ENCODE measurements at places on chromosomes 5 and 9.
A peak's percentile ranks its signal among the peaks of the same experiment; 100 is the strongest.

DNA sequence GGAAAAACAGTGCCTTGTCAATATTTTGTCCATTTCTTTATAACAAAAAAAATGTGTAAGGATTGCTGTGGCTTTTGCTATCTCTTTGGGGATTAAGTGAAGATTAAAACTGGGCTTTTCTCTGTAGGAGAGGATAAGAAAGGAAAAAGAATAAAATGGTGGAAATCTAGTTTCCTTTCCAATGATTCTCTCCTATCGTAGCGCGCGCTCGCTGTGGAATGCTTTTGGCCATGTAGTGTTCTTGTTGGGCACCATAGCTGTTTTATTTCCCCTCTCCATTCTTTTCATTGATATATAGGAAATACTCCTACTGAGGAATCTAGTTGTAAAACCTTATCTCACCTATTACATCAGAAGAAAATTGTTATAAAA, 1.5 kb downstream of the STXBP1 start:
- no peak for DNase-seq

DNA sequence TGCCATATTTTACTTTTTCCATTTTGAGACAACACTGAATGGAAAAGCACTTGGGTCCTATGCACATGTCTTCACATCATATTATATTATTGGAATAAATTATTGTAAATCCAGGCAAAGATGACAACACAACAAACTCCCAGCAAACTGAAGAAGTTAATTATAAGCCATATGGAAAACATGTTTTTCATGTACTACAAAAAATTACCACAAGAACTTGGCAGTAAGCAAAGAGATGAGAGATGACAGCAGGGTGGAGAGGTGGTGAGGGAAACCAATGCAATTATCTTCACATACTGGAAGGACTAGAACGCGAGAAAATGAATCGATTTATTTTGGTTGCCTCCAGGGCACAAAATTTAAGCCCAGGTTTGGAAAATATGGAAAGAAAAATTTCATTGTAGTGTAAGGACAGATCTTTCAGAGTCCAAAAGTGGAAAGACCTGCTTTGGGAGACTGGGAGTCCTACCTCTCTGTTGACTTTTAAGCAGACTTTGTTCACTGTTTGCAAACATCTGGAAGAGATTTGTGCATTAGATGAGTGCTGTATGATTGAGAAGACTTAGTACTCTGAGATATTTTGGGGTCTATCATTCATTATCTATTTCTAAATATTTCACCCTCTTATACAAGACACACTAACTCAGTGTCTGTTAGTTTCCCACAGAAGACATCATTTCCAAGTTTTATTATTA, 138.0 kb downstream of the TMEM232 start:
- DNase-seq, result no peak

DNA sequence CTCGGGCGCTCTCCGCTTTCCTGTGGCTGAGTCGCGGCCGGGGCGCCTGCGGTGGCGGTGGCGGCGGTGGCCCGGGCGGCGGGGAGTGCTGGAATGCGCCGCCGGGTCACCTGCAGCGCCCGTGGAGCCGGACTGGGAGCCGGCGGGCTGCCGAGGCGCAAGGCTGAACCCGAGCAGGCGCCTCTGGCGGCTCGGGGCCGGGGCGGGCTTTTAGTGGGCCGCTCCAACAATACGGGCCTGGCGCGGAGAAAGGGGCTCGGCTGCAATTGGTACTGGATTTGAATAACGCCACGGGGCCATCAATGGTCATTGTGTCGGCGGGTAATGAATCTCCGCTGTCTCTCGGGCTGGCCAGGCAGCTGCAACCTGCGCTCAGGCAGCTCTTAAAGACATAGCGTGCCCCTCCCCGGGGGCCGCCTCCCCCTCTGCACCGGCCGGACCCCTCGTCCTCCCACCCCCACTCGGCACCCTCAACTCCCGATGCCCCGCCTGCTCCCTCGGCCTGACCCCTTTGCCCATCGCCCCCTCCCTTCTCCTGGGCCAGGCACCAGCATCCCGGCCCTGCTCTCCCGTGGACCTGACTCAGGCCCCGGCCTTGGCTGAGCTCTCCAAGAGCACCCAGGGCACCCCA, 22.1 kb downstream of the URM1 start:
- no peak for DNase-seq

DNA sequence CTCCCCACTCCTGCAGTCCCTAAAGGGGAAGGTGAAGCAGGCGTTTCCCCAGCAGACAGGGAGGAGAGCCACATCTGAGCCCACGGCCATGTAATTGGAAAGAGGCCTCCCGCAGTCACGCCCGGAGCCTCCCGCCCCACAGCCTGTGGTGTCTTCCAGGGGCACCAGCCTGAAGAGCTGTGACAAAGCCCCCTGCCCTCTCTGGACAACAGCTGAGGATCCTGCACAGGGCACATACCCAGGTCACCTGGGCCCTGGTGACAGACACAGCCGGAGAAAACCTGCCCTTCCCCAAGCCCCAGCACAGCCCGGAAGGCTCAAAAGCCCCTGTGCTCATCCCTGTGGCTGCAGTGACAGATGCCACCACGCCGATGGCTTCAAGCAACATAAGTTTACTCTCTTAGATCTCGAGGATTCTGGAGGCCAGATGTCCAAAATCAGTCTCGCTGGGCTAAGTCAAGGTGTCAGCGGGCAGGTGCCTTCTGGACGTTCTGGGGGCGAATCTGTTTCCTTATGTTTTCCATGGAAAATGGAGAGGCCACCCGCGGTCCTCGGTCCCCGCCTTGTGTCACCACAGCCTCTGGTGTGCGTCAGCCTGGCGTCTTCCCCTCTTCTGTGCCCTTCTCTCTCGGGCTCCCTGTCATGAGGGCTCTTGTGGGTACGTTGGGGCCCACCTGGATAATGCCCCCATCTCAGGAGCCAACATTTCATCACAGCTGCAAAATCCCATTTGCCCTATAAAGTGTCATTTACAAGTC, 71.5 kb downstream of the PSMB7 start:
- DNase-seq, result no peak

- DNase-seq, result no peak
These were observed 181.9 kb downstream of the ADAMTS6 start for GRCh38 chr5:65299861-65300260.

- DNase-seq, result no peak
These were observed 267.4 kb downstream of the CHSY3 start for GRCh38 chr5:130171699-130172098.

- no peak for DNase-seq
These were observed 199.8 kb upstream of the MVB12B start for GRCh38 chr9:126126807-126127206.

- DNase-seq, result no peak
These were observed 243.6 kb downstream of the AUH start for GRCh38 chr9:91117959-91118703.

DNA sequence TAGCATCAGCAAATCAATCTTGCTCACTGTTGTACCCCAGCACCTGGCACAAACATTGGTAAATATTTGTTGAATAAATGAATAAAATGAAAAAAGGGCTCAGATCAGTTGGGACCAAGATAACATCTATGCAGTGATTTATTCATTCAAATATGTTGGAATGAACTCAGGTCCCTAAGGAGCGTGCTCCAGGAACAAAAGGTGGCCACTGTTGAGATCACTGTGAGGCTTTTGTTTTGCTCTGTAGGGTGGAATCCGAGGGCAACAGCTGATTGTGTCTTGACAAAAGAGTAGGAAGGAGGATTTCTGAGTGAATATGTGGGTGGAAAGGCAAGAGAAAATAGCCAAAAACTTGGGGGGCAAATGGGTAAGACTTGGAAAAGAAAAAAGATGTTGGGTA, 89.7 kb downstream of the PPP2R2B start:
- DNase-seq, result no peak

GRCh38 chr5:72539038-72539437, 31.8 kb upstream of the ZNF366 start:
- DNase-seq, result no peak

- no peak for DNase-seq
These were observed 686.1 kb upstream of the CHD1 start for GRCh38 chr5:99614888-99615287.

- DNase-seq, result no peak
These were observed 152.2 kb downstream of the GABBR2 start for GRCh38 chr9:98556511-98556910.

DNA sequence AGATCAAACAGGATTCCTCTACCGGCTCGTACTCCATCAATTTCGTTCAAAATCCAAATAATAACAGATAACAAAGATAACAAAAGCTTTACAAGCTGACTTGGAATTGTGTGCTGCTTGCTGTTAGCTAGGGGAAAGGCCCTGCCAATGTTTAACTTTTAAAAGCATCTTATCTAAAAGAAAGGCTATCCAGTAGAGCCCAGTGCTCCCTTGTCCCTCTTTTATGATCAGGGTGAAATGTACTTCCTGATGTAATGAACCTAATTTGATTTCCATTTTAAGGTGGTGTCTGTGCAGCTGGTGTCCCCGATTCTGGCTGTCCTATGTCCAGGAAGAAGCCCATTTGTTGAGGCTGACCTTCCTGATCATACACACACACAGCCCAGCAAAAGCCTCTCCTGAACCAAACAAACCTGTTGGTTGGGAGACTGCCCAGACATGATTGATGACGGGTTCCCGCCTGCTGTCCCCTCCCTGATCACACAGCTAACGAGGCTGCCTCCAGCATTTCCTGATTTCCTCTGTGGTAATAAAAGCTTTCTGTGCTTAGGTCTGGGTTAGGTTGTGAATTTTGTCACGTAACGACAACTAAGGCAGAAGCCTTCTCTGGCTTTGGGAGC, 54.1 kb downstream of the PWWP2A start:
- no peak for DNase-seq

DNA sequence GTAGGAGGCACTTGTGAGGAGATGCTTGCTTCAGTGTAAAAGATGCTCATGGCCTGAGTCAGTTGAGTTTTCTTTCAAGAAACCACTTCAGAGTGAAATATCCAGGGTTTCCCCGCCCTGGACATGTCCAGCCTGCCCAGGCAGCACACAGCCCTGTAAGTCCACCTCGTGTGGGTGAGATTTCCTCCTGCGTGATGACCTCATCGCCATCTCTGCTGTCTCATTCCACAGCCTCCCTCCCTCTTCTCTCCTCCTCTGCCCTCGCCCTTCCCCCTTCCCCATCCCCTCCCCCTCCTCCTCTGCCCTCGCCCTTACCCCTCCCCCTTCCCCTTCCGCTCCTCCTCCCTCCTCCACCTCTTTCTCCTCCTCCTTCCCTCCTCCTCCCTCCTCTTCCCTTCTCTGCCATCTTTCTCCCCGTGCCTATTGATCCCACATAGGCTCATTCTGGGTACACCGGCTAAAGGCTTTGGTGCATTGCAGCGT, 34.0 kb upstream of the NCS1 start:
- no peak for DNase-seq

DNA sequence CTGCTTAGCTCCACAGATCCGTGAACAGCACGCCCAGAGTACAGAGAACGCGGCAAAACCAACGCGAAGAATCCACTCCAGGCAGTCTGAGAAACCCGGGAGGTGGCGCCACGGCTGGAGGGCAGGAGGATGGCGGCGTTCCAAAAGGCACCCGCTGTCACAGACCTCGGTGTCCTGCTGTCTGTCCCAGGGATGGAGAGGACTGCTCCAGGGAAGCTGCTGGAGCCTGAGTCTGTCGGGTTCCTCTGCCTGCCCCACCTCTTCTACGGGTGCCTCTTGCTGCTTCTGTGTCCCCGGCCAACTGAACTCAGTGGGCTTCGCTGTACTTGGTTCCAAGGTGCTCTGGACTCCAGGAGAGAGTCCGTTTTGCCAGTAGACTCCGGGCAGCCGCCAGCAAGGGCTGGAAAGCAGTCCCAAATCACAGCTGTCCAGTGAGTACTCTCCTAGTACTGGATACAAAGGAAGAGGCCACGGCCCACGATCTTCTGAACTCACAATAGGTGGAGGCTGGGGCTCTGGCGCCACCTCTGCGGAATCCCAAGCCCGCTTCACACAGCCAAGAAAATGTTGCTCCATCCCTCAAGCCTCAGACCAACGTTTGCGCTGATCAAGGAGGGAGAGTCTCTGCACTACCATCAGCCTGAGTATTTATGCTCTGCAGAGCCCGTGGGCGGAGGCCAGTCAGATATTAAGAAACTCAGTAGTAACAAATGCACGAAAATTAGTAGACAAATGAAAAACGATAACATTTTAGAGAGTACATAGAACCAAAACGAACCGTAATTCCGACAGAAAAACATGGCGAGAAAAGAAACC, 440 bp downstream of the ANXA2R start:
- peak; percentile 61 for DNase-seq

DNA sequence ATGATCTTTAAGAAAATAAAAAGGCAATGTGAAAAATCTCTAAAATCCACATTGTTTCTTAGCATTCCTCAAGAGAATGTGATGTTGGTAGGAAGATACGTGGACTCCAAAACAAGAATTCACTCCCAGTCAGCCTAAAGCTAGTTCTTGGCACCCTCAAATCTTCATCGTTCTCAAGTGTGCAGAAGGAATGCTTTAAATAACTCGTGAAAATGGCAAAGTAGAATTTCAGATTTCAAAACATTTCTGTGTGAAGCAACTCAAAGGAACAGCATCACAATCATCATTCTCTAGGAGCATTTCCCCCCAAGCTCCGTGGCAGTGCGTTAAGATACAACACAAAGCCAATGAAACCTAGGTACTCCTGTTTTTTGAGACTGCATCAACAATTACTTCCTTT, 185.1 kb upstream of the DMAC1 start:
- no peak for DNase-seq
